Cerebellum (tissue), 4 donors: ENCODE measurements at places on chromosomes 4 and X.

GRCh38 chr4:27873596-27873995, 1013.0 kb downstream of the STIM2 start:
- no peak for DNase-seq

- DNase-seq = no peak
These were observed 323.0 kb upstream of the BOD1L1 start for GRCh38 chr4:13950491-13950890.

DNA sequence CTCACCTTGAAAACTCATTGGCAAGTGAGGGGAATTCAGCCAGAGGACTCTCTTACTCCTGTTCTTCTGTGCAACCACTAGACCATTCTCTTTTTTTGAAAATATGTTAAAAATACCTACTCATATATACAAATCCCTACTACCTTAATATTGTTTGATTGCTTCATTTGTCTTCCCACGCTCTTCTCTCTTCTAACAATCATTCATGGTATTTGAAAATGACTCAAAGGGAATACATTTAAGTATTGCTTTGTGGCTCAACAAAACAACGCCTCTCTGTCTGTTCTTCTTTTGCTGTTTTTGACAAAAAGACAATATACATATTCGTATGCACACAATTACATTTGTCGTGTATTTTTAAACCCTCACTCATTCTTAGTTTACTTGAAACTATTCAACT, 589.4 kb downstream of the ANKRD50 start:
- no peak for DNase-seq

DNA sequence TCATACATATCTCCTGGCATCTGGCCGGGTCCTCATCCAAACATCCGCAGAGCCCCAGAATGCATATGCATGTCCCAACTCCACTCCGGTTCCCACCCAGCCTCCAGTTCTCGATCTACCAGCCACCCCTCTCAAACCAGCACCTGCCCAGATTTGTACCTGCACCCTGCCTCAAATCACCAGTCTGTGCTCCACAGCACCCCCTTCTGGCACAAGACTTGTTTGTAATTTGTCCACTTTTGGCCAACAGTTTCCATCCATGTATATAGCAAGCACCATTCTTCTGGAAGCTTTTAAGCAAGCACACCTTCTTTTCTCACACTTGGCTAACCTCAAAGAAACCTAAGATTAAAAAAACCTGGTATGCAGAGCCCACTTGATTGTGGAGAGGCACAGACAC, 644.1 kb downstream of the MID1IP1 start:
- DNase-seq = no peak

DNA sequence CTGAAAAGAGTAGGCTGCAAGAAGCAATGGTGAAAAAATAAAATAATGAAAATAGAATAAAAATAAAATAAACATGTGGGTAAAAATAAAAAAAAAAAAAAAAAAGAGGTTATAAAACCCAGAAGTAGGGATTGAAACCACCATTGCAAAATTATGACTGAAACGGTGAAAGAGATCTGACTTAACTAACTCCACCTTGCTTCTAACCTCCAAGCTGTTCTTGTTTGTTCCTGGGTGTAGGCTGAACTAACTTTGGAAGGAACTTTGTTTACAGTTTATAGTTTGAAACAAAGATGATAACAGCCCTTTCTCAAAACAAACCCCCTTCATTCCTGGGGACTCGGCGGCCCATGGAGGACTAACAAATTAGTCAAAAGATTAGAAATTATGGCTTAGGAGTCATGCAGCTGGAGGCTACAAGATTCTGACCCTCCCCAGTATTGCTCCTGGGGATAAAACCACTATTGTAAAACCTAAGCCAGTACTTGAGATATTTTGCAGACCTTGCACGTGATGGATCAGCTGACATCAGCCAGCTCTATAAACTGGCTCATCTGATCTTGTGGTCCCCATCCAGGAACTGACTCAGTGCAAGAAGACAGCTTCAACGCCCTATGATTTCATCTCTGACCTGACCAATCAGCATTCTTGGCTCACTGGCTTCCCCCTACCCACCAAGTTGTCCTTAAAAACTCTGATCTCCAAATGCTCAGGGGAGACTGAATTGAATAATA, 30.4 kb downstream of the DDX60L start:
- no peak for DNase-seq

DNA sequence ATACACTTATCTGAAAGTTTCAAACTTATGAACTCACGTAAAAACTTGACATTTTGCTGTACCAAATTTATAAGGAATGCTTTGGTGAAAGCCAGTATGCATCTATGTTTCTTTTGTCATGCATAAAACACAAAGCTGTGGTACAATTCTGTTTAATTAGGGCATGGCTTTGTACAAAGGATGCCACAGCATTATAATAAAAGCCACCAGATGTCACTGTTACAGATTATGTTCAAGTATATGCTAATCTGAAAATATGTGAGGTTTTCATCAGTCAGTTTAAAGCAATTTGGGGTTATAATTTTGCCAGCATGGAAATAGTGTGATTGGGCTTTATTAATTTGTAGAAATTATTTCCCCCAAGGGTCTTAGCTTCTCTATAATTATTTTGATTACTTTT, 69.0 kb downstream of the ATOH1 start:
- DNase-seq = peak; percentile 7

GRCh38 chr4:108786351-108786750, 23.5 kb upstream of the ETNPPL start:
- DNase-seq = no peak

- no peak for DNase-seq
These were observed 77.9 kb downstream of the EFHC2 start for GRCh38 chrX:44265559-44265958.

- DNase-seq = no peak
These were observed 13.7 kb downstream of the CLRN2 start for GRCh38 chr4:17528551-17529165.

DNA sequence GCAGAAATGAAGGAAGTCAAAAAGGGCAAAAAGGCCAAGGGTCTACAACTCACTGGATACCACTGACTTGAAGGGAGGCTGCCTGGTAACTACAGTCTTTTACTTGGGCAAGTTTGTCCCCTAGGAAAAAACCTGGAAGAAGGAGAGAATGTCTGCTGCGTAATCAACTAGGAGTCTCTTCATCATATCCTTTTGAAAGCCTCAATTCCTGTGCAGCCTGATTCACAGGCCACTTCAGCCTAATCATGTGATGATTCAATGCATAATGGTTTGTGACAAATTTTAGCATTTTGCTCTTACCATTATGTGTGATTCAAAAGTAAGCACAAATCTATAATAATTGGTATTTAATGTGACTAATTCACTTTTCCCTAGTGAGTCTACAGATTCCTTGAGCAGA, 273.6 kb downstream of the FRMPD4 start:
- no peak for DNase-seq

DNA sequence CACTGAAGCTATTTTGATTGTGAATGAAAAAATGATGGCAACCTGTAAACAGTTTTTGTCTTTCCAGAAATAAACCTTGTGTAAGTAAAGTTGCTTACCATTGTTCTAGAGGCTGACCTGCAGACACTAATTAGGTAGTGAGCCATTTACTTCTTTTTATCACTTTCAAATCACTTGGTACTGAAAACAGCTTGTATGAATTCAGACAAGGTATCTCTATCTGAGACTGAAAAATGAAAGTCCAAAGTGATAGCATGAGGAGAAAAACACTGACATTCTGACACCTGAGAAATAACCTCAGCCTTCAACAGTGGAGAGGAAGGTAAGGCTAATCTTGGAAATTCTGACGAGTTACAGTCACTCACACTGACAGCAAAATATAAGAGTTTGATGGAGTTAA, 238.8 kb downstream of the GPC3 start:
- DNase-seq = no peak

DNA sequence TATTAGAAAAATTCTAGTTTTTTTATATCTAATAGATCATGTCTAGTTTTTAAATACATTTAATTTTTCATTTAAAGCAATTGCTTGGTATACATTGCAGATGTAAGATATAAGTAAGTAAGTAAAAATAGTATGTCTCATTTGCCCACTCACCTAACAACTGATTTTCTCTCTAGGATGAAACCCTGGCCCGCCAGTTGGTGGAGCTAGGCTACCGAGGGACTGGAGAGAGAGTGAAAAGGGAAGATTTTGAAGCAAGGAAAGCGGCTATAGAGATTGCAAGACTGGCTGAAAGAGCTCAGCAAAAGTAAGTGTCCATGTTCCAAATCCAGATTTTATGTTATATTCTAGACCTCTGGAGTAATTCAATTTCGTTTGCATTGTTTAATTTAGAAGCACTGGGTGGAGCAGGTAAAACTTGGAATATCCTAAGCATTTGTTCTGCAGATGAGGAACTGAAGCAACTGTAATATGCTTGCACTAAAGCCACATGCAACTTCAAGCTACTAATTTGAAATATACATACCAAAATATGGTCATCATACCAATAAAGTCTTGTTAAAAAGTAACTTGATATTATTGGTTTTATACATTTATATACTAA, 27.1 kb downstream of the CFAP299 start:
- DNase-seq = no peak

DNA sequence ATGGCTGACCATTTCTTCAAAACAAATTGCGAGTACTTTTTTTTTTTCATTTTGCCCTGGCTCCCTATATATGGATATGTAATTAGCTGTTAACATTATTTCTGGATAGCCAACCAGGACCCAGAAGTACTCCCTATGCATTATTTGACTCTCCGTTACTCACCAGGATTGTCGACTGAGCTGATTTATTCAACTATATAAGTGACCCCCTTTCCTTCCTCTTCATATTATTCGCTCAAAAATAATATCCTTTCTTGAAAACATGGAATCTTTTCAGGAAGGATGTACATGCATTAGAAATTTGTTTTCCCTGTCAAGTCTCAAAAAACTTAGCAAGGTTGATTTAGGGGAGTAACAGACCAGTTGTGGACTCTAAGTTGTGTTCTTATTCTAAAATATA, 114.1 kb upstream of the KLHL4 start:
- DNase-seq = no peak

GRCh38 chrX:104852241-104852640, 286.2 kb downstream of the IL1RAPL2 start:
- DNase-seq = no peak

DNA sequence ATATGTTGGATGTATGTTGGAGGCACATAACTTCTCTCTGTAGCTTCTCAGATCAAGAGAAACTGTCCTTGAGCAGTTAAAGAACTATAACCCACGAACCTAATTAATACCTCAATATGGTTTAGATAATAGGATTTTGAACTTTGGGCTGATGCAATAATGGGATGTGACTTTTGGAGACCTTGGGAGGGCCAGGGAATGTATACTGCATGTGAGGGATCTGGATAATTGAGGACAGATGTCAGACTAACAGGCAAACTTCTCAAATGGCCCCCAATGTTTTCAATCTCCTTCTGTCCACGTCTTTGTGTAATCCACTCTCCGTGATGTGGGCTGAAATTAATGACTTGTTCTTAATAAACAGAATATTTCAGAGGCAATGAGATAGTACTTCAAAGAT, 202.2 kb upstream of the FAT4 start:
- no peak for DNase-seq

GRCh38 chr4:34261799-34262314, 1982.5 kb downstream of the ARAP2 start:
- no peak for DNase-seq

DNA sequence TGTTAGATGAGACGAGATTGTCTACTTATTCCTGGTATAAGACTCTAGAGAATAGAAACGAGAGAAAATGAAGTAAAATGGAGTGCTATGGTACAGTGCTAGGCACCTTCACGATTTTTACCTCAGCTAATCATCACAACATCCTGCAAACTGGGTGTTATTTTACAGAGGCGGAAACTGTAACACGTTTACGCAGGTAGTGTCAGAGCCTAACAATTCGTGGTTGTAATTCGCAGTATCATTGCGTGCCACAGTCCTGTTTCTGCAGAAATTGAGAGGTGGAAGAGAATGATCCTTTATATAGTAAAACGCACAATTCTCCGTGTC, 383 bp upstream of the TBC1D19 start:
- peak; percentile 56 for DNase-seq

DNA sequence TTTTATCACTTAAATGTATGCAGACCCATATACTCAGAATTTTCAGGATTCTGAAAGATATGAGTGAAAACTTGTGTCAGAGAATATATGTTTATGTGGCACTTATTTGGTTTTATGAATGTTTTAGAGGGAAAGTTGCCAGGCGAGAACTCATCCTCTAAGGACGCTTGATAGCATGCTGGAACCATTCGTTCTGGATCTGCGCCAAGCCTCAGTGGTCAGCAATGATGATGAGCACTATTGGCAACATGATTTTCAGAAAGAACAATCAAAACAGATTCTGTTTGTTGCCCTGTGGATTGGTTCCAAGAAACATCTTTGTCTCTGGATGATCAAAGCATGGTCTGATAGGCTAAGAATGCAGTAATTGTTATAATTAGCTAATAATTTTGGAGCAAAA, 32.1 kb upstream of the RAPGEF2 start:
- DNase-seq = no peak

DNA sequence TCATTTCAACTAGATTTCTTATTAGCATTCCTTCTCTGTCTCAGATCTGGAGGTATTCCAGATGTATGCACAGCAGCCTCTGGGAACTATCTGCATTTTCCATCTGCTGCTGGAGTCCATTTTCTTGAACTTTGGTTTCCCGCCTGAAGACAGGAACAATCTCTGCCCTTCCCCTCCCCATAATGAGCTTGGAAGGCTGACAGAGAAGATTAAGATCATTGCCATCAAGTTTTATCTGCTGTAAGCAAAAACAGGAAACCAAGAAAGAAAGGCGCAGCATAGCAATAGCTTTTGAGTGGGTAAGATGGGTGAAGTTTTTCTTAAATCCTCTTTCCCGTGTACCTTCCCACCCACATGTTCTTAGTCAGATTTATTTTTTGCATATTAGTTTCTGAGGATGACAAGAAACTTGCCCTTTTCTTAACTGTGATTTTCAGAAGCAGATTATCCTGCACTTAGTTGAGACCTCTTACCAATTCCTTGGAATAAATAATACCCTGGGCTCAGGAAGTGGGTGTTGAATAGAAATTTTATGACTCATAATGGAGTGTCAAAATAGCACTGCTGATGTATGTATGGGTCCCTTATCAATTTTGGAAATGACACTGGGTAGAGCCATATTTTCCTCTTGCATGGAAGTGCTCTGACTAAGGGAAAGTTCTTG, 78.3 kb downstream of the CT47B1 start:
- DNase-seq = no peak

GRCh38 chrX:119407681-119408080, 8.5 kb downstream of the SLC25A43 start:
- no peak for DNase-seq

- no peak for DNase-seq
These were observed 222.1 kb downstream of the STIM2 start for GRCh38 chr4:27082776-27083175.

- DNase-seq = no peak
These were observed 8.8 kb downstream of the WDR13 start for GRCh38 chrX:48606091-48606490.

DNA sequence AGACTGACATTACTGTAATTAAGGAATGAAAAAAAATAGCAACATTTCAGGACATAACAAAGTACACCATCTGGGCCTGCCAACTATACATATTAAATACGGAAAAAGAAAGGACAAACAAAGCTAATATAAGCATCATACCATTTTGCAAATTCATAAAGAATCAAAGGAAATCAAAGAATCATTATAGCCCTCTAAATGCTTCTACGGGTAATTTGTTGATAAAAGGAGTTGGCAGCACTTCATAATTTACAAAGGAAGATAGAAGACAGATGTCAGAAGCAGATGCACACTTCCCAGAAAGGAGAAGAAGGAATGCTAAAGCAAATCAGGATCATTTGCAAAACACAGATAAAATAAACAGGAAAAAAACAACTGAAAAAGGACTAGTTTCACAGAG, 1757.3 kb downstream of the PCDH7 start:
- no peak for DNase-seq

GRCh38 chr4:42995343-42995944, 102.9 kb downstream of the GRXCR1 start:
- DNase-seq = peak; percentile 60

- DNase-seq = no peak
These were observed 18.4 kb downstream of the IQSEC2 start for GRCh38 chrX:53262918-53263394.
